Activated CD4-positive, alpha-beta T cell treated with anti-CD3 and anti-CD28 coated beads, Interleukin-2, amount 10 ng/mL, durations not matched to agents 24 days and 14 days (primary cell): ENCODE measurements at places on chromosomes 2 and 18. TPM values are rescaled to one million over a fixed set of nuclear protein-coding genes. Genes with fewer than 3 reads are reported as not detected.
A peak's percentile ranks its signal among the peaks of the same experiment; 100 is the strongest.

- no peak for DNase-seq
- H3K4me3 ChIP-seq, result no peak overlapping the region
- H3K27me3 ChIP-seq, result no peaks in the 10 kb centered on the region
- peaks cover 8% of the 10 kb centered on the region for H3K4me1 ChIP-seq
- peaks cover 35% of the 10 kb centered on the region for H3K36me3 ChIP-seq
These were observed 69.7 kb downstream of the RNF144A start for GRCh38 chr2:6986912-6987361.

GRCh38 chr2:17672583-17673317, 80.9 kb downstream of the SMC6 start:
- H3K4me1 ChIP-seq, result peaks cover 3% of the 10 kb centered on the region
- DNase-seq, result no peak
- H3K27ac ChIP-seq, result no peak overlapping the region
- H3K27me3 ChIP-seq, result no peaks in the 10 kb centered on the region
- H3K4me3 ChIP-seq, result no peak overlapping the region

- H3K27me3 ChIP-seq, result peaks cover 10% of the 10 kb centered on the region
- H3K36me3 ChIP-seq, result no peaks in the 10 kb centered on the region
- H3K27ac ChIP-seq, result peak overlapping the region; percentile 29
These were observed 53.0 kb upstream of the LGALSL start for GRCh38 chr2:64400733-64401528.

DNA sequence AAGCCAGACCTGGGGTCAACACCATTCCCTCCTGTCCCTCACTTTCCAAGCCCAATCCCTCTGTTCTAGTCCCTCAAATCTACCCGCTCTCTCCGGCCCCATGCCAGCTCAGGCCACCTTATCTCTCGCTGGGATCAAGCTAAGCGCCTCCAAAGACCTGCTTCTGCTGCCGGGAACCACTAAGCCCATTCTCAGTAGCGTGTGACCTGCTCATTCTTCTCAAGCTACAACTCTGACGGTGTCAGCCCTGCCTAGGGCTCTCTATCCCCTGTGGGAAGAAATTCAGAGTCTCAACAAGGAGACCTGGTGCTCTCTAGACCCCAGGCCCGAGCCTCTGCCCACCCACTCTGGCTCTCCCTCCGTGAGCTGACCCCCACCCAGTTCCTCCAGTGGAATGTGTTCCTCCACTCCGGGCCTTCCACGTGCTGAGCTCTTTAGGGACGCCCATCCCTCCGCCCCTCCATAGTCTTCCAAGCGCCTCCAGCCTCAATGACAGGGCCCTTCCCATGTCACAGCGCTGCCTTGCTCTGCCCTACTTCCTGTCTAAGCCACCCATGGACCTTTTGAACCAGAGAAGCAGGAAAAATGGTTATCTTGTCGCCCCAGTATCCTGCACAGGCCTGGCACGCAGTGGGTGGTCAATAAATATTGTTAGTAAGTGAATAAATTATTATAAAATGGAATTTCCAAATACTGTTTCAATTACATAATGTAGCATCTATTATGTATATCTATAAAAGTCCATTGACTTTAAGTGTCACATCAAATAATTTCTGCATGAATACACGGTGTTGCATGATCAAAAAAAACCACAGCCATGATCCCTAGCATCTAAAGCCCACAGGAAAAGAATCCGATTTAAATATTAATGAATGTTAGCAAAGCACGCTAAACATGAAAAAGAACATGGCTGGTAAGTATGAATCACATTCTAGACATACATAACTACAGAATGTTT, 127.6 kb downstream of the ZNF516 start:
- no peak for DNase-seq
- peaks cover 10% of the 10 kb centered on the region for H3K27me3 ChIP-seq
- no peaks in the 10 kb centered on the region for H3K36me3 ChIP-seq
- no peak overlapping the region for H3K27ac ChIP-seq

DNA sequence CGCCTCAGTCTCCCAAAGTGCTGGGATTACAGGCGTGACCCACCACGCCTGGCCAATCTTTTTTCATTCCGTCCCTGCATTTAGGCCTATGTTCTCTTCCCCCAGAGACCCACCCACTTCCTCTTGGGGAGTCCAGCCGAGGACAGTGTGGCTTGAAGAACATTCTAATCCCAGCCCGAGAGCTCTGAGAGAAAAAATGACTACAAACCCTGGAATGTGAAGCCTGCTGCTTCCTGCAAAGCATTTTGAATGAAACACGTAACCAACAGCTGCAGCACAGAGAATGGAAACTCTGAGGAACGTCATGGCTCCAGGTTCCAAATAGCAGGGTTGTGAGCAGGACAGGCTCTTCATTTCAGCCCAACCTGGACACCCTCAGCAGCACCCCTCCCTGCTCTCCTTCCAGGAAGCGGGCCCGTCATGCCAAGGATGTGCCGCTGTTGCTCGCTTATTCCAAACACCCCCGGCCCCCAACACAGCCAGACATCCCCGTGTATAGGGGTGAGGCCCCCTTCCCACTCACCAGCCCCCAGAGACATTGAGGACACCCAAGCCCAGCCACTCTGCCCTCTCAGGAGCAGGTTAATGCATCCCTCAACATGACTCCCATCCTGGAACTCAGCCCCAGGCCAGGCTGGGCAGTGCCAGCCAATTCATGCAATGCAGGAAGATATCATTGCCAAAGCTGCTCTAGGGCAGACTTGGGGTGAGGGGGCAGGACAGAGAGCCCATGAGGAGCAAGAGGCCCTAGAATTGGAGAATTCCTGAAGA, 139.8 kb downstream of the ZFP36L2 start:
- H3K27me3 ChIP-seq, result no peaks in the 10 kb centered on the region
- peaks cover 9% of the 10 kb centered on the region for H3K36me3 ChIP-seq
- no peak overlapping the region for H3K27ac ChIP-seq
- DNase-seq, result no peak
- no peak overlapping the region for H3K4me3 ChIP-seq
- peaks cover 2% of the 10 kb centered on the region for H3K4me1 ChIP-seq

DNA sequence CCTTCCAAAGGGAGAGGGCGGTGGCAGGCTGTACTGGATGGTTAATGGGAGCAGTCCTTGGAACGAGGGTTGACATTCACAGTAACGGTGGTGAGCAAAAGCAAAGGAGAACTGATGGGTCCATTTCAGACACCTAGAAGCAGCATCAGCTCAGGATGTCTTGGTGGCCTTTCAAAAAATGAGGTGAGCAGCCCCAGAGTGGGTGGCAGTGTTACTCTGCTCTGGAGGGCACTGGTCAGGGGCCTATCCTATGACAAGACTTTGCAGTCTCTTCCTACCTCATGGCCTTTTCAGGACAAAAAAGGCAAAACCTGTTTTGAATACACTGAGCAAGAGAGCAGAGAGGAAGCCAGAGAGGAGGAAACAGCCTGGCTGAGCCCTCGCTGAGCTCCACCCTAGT, 23.5 kb downstream of the CAPN14 start:
- no peak overlapping the region for H3K4me3 ChIP-seq
- H3K27me3 ChIP-seq, result no peaks in the 10 kb centered on the region
- H3K36me3 ChIP-seq, result no peaks in the 10 kb centered on the region

- H3K4me3 ChIP-seq, result no peak overlapping the region
- no peak for DNase-seq
- H3K27me3 ChIP-seq, result peaks cover 22% of the 10 kb centered on the region
- H3K36me3 ChIP-seq, result no peaks in the 10 kb centered on the region
- no peaks in the 10 kb centered on the region for H3K4me1 ChIP-seq
These were observed 47.3 kb upstream of the PUM2 start for GRCh38 chr2:20397811-20398447.

- H3K4me3 ChIP-seq, result no peak overlapping the region
- no peak overlapping the region for H3K27ac ChIP-seq
- H3K27me3 ChIP-seq, result peaks cover 32% of the 10 kb centered on the region
- H3K36me3 ChIP-seq, result no peaks in the 10 kb centered on the region
- DNase-seq, result peak; percentile 90
- H3K4me1 ChIP-seq, result peaks cover 7% of the 10 kb centered on the region
These were observed 241.5 kb downstream of the ICOS start for GRCh38 chr2:204177977-204178522.

GRCh38 chr2:216477283-216478035, 21.2 kb upstream of the RPL37A start:
- peak; percentile 45 for DNase-seq
- H3K4me3 ChIP-seq, result no peak overlapping the region
- no peak overlapping the region for H3K27ac ChIP-seq
- H3K4me1 ChIP-seq, result peaks cover 19% of the 10 kb centered on the region

DNA sequence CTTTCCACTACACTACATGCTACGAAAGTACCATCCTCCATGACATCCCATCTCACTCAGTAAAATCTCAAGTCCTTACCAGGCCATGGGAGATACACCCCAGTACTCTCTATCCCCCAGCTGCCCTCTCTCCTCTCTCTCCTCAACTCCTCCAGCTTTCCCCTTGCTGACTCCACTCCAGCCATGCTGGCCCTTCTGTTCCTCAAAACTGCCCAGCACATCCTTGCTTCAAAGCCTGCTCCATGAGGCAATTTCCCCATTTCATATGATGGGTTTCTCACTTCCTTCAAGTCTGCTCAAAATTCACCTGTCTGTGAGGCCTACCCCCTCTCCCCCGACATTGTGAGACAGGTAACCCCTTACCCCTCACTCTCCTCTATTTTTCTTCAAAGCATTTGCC, 8.6 kb downstream of the CHN1 start:
- peaks cover 8% of the 10 kb centered on the region for H3K4me1 ChIP-seq
- H3K27me3 ChIP-seq, result peaks cover 21% of the 10 kb centered on the region
- no peak for DNase-seq
- H3K36me3 ChIP-seq, result no peaks in the 10 kb centered on the region

- no peaks in the 10 kb centered on the region for H3K36me3 ChIP-seq
- no peak overlapping the region for H3K27ac ChIP-seq
- DNase-seq, result no peak
- no peak overlapping the region for H3K4me3 ChIP-seq
- peaks cover 13% of the 10 kb centered on the region for H3K27me3 ChIP-seq
These were observed 6.5 kb downstream of the IL1B start for GRCh38 chr2:112829961-112830681.

DNA sequence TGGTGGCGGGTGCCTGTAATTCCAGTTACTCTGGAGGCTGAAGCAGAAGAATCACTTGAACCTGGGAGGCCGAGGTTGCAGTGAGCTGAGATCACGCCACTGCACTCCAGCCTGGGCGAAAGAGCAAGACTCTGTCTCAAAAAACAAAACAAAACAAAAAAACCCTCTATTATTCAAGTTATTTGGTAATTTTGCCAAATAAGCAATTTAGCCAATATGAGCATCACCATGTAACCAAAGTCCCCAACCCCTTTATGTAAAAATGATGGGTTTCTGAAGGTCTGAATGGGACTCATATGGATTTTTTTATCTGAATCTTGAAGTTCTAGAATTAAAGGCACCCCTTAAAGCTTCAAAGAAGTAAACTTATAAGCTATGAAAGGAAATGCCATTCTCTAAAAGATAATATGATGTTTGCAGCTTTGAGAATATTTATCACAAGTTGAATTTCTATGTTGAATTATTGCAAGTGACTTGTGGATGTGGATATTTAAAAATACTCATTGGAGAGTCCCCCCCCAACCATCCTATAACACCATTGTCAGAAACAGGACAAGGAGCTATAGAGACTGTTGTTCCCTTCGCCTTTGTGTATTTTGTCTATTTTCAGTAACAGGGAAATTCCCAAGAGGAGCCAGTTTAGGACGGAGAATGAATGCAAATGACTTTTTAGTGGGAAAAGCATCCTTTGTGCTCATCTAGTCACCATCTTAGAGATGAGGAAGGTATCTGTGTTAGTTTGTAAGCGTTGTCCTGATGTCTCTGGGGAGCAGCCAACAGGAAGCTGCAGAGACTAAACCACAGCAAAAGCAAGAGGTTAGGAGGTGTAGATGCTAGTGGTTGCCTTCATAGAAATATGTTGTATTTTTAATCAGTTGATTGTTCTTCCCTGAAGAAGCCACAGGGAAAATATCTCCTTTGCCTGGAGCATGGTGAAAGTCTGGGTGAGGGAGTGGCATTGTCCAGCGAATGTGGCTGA, 68.3 kb downstream of the TET3 start:
- H3K27me3 ChIP-seq, result no peaks in the 10 kb centered on the region
- H3K4me1 ChIP-seq, result peaks cover 33% of the 10 kb centered on the region
- DNase-seq, result peak; percentile 74
- H3K4me3 ChIP-seq, result peak overlapping the region; percentile 47

GRCh38 chr2:122366427-122366826, 611.0 kb downstream of the TSN start:
- no peaks in the 10 kb centered on the region for H3K27me3 ChIP-seq
- H3K4me1 ChIP-seq, result no peaks in the 10 kb centered on the region
- H3K27ac ChIP-seq, result no peak overlapping the region
- no peak overlapping the region for H3K4me3 ChIP-seq
- H3K36me3 ChIP-seq, result no peaks in the 10 kb centered on the region
- DNase-seq, result no peak

GRCh38 chr2:242052421-242052820, 182.9 kb downstream of the RTP5 start:
- H3K4me3 ChIP-seq, result no peak overlapping the region
- H3K36me3 ChIP-seq, result no peaks in the 10 kb centered on the region
- DNase-seq, result no peak
- peaks cover 37% of the 10 kb centered on the region for H3K27me3 ChIP-seq

DNA sequence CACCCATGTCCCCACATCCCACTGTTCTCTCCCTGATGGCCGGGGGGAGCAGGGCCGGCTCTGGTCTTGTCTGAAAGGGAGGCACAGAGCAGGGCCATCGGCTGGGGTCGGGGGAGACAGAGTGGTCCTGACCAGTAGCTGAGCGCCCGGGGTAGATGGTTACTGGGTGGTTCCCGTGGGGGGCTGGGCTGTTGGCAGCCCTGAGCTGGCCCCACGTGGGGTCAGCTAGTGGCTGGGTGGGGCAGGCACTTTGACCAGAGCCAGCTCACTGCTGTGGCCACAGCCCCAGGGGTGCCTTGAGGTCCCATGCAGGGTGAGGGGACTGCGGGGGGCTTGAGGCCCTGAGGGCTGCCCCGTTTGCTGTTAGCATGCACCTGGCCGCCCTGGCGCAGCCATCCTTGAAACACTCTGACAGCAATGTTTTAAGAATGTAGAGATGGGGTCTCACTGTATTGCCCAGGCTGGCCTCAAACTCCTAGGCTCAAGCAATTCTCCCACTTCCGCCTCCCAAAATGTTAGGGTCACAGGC, 12.3 kb upstream of the NEU4 start:
- no peaks in the 10 kb centered on the region for H3K36me3 ChIP-seq
- H3K4me1 ChIP-seq, result no peaks in the 10 kb centered on the region
- peak; percentile 48 for DNase-seq
- no peak overlapping the region for H3K27ac ChIP-seq
- H3K4me3 ChIP-seq, result no peak overlapping the region

DNA sequence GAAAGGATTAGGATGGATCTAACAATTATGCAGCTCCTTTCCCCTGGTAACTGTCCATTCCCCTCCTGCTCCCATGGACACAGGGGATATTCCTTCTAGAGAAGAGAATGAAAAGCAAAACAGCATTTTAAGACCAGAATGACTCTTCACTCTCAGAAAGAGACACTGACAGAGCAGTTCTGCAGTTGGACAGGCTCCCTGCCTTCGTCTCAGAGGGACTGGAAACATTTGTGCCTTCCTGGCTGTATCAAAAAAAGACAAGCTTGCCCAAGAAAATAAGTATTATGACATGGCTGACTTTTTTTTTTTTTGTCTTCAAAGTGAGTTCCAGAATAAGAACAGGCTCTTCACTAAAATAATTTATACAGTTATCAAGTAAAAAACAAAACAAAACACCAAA, 9.5 kb downstream of the PID1 start:
- no peaks in the 10 kb centered on the region for H3K36me3 ChIP-seq
- no peaks in the 10 kb centered on the region for H3K27me3 ChIP-seq
- no peak overlapping the region for H3K27ac ChIP-seq
- no peak for DNase-seq

Gene TEX44
- total RNA-seq, result not detected in 2 replicates

Gene DCDC2C
- not detected in 2 replicates for total RNA-seq

Gene LRP1B
- not detected in 2 replicates for total RNA-seq

Gene TUBB8B
- not detected in 2 replicates for total RNA-seq

Gene CABYR
- 0.36 and 1.3 TPM in 2 replicates for total RNA-seq

Gene PELI1
- 31.9 and 33.8 TPM in 2 replicates for total RNA-seq

Gene EDAR
- total RNA-seq, result 0.56 and 0.62 TPM in 2 replicates

Gene SERPINE2
- 23.2 and 23.9 TPM in 2 replicates for total RNA-seq

Gene CAPN14
- total RNA-seq, result 0.07 and 0.12 TPM in 2 replicates

Gene CIB4
- total RNA-seq, result not detected in 2 replicates
